ENCODE measurements at places on chromosomes 12 and 14.

DNA sequence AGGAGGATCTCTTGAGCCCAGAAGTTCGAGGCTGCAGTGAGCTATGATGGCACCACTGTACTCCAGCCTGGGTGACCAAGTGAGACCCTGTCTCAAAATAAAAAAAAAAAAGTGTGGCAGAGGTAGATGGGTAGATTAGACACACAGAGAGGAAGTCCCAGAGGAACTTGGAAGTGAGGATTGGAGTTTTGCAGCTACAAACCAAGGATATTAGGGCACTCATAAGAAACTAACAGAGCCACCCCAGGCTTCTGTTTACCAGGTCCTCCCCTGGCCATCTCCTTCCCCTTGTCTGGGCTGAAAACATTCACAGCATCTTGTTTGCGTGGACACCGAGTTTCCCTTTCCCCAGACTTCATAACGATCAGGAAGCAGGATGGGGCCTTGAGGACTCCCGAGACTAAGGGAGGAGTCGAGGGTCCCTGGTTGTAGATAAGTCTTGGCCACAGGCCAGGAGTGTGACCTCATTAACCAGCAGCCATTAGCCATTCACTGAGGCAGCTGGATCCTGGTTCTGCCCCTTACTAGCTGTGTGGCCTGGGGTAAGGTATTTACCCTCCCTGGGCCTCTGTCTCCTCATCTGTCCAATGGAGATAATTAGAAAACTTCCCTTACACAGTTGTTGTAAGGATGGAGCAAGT lies 2.1 kb downstream of the MAP1LC3B2 start:
- no peak for DNase-seq

- no peak for DNase-seq
These were observed 46.4 kb downstream of the STXBP6 start for GRCh38 chr14:25003537-25003936.

DNA sequence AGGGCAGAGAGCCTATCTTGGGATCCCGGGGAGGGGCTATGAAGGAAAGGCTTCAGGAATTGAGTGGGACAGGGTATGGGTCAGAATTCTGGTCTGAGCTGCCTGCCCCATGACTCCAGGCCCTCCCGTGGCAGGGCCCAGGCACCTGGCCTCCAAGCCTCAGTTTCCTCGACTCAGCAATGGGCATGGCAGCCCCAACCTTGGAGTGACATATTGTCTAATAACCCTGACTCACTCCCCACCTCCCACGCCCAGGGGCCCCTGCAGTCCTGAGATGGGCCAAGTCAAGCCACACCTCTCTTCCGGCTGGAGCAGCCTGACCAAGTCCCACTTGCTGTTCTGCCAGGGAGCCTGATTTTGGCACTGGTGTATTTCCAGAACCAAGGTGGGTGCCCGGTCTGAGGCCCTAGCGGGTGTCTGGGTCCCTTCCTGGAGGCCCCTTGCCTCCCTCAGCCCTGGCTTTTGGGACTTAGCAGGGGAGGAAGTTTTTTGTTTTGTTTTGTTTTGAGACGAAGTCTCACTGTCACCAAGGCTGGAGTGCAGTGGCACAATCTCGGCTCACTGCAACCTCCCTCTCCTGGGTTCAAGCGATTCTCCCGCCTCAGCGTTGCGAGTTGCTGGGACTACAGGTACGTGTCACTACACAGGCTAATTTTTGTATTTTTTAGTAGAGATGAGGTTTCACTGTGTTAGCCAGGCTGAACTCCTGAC lies 40.3 kb upstream of the RCOR1 start:
- no peak for DNase-seq

DNA sequence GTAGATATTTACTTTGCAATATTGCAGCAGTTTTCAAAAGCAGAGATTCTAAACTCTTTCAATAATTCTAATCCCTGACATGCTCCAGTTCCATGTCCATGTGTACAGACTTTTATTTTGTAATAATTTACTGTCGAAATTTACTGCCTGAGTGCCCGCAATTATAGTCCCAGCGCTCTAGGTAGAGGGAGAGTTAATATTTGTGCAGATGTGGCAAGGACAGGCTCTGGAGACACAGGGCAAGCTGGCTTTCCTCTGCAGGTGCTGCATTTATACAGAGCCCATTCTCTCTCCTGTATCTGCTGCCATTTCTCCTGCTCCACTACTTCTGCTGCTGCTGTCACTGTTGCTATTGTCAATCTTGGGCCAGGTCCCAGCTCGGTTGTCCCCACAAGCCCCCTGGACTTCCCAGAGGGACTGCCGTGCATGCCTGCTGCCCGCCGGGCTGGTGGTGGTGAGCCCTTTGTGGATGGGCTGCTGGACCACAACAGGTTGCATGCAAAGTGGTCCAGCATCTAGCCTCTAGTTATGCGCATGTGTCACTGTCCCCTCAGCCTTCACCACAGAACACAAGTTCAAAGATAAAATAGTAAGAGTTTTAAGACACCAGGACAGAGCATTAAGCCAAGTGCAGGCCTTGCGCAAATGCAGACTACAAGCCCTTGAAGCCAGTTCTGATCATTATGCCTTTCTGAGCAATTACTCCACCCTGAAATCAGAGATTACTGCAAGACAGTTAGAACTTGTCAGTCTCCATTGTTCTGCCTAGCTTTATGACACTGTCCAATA lies 40.8 kb upstream of the CSRP2 start:
- DNase-seq: no peak

GRCh38 chr12:115859231-115859630 lies 418.3 kb downstream of the MED13L start:
- DNase-seq: no peak

- DNase-seq: no peak
These were observed 151.0 kb upstream of the GZMB start for GRCh38 chr14:24784981-24785380.

- no peak for DNase-seq
These were observed 216.7 kb downstream of the TMEM117 start for GRCh38 chr12:44052554-44052953.

DNA sequence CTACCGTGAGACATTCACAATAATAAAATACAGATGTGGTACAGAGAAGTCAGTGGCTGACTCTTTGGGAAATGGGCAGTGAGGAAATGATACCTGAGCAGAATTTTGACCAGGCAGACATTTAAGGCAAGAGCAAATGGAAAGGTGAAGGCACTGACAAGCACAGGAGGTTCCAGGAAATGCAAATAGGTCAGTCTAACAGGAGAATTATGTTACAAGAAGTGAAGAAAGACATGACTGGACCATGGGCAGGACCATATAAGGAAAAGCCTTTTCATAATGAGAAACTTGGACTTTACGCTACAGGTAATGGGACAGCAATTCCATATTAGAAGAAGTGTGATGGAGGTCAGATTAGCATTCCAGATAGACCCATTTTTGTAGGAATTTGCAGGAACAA lies 338.9 kb downstream of the PDZRN4 start:
- DNase-seq: no peak

DNA sequence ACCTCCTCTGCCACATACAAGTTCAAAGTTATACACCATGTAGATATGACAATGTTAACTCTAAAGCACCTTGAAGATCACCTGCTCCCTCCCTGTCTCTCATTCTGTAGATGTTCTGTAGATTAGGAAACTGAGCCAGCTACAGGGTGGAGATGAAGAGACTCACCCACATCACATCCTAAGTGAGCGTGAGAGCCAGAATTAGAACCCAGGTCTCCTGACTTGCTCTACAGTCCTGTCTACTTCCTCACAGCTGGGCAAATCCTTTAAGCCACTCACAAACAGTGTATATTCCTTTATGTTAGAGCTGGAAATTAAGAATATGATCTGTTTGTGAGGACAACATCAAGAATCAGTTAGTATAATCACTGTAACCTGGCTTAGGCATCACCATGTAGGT lies 1.8 kb downstream of the APPL2 start:
- DNase-seq: no peak

- no peak for DNase-seq
These were observed 51.5 kb upstream of the RAP1B start for GRCh38 chr12:68559246-68559645.

- DNase-seq: no peak
These were observed 27.9 kb downstream of the CCNK start for GRCh38 chr14:99508896-99509629.

- no peak for DNase-seq
These were observed 28.9 kb downstream of the RXYLT1 start for GRCh38 chr12:63808631-63809030.

- no peak for DNase-seq
These were observed 9.8 kb upstream of the ARF6 start for GRCh38 chr14:49882826-49883694.

- no peak for DNase-seq
These were observed 446.5 kb downstream of the ADAMTS20 start for GRCh38 chr12:43105426-43105981.

- DNase-seq: no peak
These were observed 94.8 kb downstream of the LRP6 start for GRCh38 chr12:12171991-12172511.

- no peak for DNase-seq
These were observed 17.8 kb downstream of the PLCZ1 start for GRCh38 chr12:18719922-18720510.

DNA sequence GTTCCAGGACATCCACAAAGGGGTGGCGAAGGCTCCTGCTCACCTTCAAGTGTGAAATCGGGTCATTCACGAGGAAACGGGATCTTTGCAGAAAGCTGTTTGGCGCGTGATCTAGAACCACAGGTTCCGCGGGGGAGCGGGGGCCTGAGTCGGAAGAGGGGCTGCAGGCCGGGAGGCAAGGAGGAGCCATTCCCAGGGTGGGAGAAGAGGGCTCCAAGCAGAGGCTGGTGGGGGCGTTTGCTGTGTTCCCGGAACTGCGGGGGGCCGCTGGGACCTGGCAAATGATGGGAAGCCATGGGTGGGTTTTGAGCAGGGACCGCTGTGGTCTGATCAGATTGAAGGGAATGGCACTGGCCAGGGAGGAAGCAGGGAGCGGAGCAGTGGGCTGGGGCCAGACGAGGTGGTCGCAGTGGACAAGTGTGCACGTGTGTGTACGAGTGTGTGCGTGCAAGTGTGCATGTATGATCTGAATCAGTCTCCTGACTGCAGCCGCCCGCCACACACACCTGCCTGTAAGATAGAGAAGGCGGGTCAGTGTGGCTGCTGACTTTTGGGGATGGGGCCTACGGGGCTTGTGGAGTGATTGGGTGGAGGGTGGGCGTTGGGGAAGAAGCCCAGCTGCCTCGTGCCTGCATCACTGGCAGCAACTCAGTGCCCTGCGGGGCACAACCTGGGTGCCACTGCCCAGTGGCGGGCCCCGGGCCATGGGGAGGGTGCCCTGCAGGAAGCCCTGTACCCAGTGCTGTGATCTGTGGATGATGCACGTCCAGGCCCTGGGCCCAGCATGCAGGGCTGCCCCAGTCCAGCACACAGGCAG lies 141.9 kb downstream of the KIF26A start:
- DNase-seq: no peak

DNA sequence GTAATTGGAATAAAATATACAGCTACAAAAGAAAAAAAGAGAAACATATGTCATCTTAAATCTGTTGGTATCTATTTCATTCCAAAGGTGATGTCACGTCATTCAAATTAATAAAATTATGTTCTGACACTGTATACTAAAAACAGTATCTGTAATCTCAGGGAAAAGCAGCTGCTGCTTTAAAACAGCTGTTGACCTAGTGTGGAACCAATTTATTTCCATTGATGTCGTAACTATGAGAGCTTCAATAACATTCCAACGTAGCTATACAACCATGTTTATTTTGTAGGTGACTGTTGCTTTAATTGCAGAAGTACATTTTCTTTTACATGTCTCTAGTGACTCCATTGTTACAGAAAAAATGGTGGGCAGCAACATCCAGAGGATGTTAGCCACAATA lies 571.7 kb downstream of the RPS29 start:
- no peak for DNase-seq

DNA sequence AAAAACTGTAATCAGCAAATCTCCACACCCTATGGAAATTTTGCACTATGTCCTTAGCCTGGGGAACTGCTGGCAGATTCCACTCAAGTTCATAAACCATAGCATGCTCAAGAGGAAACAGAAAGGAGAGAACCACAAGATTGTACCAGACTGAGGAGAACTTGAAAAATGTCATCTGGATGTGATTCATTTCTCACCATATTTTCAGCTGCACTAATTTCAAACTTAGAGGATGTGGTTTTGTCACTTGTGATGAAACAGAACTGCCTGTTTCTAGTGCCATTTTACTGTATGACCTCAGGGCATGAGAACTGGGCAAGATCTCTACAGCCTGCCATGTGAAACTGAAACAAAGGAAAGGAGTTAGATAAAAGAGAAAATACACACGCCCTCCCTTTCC lies 1493.1 kb upstream of the FLRT2 start:
- DNase-seq: no peak

GRCh38 chr12:75553398-75553797 lies 42.0 kb upstream of the KRR1 start:
- DNase-seq: no peak

DNA sequence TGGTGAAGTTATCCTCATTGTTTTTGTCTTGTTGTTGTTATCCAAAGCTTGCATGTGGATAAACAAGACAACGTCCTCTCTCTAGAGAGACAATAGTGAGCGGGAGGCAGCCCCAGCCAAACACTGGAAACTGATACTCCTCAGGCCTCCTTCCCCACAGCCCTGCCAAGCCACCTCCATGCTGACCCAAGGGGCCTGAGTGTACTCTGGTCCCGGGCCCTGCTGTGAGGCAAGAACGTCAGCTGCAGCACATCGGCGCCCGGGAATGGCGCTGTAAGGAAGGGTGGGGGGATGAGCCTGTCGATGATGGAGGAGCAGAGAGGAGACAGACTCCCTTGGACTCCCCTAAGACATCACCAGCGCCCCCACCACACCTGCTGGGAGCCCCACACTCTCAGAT lies 83.6 kb downstream of the ANO2 start:
- DNase-seq: no peak

DNA sequence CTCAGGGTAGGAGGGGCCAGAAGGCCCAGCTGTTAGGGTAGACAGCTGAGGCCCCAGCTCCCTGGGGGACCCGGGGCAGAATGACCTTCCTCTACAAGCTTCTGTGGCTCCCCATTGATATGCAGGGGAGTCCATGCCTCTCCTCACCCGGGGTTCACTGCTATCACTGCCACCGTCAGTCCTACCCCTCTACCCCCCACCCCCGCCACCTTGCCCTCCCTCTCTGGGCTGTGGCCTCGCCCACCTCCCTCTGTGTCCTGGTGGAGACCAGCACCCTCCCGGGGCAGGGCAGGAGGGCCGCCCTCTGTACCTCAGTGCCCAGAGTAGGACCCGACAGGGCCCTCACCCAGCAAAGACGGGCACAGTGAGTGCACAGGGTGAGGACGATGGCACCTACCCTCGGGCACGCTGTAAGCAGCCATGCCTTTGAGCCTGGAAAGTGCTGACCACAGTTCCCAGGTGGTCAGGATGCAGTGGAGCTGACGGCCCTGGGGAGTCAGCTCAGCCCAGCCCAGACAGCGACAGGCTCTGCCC lies 88.4 kb upstream of the SFSWAP start:
- no peak for DNase-seq

- DNase-seq: no peak
These were observed 165.5 kb downstream of the SLC5A8 start for GRCh38 chr12:101044512-101045059.

Measured in T-helper 9 cell (primary cell).